ENCODE measurements at places on chromosomes 3 and 15. TPM values are rescaled to one million over a fixed set of nuclear protein-coding genes. Genes with fewer than 3 reads are reported as not detected.

DNA sequence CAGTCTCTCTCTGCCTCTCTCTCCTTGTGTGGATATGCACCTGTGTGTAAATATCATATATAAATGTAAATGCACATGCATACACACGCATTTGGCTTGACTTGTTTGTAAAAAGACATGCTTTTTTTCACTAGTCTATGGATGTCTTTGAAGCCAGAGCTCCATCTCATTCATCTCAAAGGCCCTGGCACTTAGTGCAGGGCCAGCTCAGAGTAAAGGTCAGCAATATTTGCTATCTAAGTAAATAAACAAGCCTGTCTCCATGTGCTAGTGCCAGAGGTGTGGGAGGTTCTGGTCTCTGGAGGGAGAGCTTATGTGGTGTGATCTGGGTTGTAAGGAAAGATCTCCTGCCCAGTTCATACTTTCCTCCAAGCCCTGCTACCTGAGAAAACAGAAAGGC is 5.6 kb downstream of the CLSTN2 start:
- H3K4me1 ChIP-seq, result no peaks in the 10 kb centered on the region
- H3K36me3 ChIP-seq, result no peaks in the 10 kb centered on the region
- H3K27ac ChIP-seq, result no peak overlapping the region
- peaks cover 28% of the 10 kb centered on the region for H3K27me3 ChIP-seq
- DNase-seq, result no peak
- no peak overlapping the region for H3K4me3 ChIP-seq

The CYP8B1 gene
- total RNA-seq, result not detected

DNA sequence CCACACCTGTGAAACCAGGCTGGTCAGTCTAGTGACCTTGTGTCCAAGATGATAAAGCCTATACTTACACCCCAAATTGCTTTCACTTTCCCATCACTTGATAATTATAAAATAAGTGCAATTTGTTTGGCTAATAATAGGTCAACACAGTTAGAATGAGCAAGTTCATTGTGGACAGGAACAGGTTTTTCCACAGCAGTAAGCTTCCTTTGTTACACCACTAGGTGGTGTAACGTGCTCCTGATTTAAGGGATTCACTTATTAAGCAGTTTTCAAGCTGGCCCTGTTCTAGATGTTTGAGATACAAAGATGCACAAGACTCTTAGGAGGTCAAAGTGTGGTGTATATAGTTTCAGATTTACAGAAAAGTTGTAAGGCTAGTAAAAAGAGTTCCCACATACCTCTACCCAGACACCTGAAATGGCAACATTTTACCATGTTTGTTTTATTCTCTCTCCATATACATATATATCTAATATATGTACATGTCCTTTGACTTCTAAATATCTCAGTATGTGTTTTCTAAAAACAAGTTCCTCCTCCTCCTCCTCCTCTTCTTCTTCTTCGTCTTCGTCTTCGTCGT is 6.8 kb upstream of the MFSD1 start:
- H3K4me3 ChIP-seq, result no peak overlapping the region
- peaks cover 21% of the 10 kb centered on the region for H3K27me3 ChIP-seq
- peaks cover 3% of the 10 kb centered on the region for H3K4me1 ChIP-seq
- H3K36me3 ChIP-seq, result no peaks in the 10 kb centered on the region
- H3K27ac ChIP-seq, result no peak overlapping the region

DNA sequence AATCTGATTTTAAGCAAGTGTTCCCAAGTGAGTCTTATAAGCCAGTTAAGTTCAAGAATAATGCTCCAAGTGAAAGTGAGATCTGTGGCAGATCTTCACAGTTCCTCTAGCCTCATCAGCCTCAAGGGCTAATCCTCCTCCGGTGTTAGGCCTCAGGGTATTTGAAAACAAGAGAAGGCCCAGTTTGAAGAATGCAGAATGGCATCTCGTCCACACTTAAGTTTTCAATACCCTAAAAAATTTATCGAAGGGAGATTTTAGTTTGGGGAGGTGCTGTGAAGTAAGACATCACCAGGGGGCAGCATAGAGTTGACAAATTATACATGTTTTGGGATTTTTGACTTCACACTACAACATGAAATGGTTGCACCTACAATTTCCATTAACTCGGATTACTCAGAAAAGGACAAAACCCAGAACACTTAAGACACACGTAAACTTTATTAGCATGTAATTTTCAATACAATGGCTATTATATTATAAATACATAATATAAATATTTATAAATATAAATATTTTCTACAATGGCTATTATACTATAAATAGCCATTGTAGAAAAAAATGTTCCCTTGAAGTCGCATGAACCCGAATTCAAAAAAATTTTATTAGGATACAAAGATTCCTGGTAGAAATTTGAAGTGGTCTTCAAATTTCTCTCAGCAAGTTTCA is 2.3 kb upstream of the TMEM266 start:
- no peak for DNase-seq
- H3K27ac ChIP-seq, result no peak overlapping the region
- no peaks in the 10 kb centered on the region for H3K36me3 ChIP-seq
- H3K4me3 ChIP-seq, result peak overlapping the region; percentile 27
- peaks cover 16% of the 10 kb centered on the region for H3K4me1 ChIP-seq

The ZMAT3 gene
- 21.9 TPM for total RNA-seq

GRCh38 chr3:133246773-133247172 is 153.1 kb upstream of the BFSP2 start:
- H3K4me1 ChIP-seq, result no peaks in the 10 kb centered on the region
- H3K36me3 ChIP-seq, result no peaks in the 10 kb centered on the region
- no peak for DNase-seq
- peaks cover 8% of the 10 kb centered on the region for H3K27me3 ChIP-seq

DNA sequence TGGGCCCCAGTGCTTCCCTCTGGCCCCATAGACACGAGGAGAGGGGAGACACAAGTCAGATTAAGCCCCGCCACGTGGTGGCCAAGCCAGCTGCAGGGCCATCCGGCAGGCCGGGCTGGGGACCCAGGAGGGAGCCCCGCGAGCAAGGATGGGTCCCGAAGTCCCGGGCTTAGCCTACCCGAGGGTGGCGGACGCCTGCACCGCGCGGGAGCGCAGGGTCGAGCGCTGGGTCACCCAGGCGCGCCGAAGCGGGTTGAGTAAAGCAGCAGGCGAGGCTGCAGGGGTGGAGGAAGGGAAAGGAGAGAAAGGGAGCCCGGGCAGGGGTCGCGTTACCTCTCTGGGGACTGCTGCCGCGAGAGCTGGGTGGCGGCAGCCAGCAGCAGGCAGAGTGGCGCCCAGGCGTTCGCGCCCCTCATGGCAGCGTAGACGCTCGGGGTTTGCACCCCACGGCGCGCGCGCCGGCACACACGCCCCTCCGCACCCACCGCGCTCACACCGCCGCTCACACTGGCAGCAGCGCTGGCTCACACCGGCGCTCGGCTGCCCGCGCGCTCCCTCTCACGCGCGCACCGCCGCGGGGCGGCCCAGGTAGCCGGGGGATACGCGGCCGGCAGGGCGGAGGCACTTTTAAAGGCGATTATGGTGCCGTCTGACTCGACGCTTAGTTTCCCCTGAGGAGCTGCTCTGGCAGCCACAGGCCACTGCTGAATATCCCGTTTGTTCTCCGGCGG is at the start of gene PCOLCE2:
TSS of gene PCOLCE2 (minus strand) at position 603 of the 731 bp plus-strand sequence. CDS start at position 416, 187 bp downstream.
- no peak within 1 kb of the TSS for H3K27ac ChIP-seq
- H3K36me3 ChIP-seq, result no peaks in the 10 kb centered on the region
- peak; percentile 51 for DNase-seq
- H3K4me3 ChIP-seq, result peak within 1 kb of the TSS; percentile 65
- peaks cover 5% of the 10 kb centered on the region for H3K4me1 ChIP-seq

- no peak overlapping the region for H3K27ac ChIP-seq
- H3K4me3 ChIP-seq, result no peak overlapping the region
- H3K36me3 ChIP-seq, result no peaks in the 10 kb centered on the region
- peaks cover 1% of the 10 kb centered on the region for H3K4me1 ChIP-seq
These were observed 142.4 kb upstream of the TMC3 start for GRCh38 chr15:81516461-81516860.

The WDR93 gene
- not detected for total RNA-seq

The PLA2G4D gene
- not detected for total RNA-seq

- no peak overlapping the region for H3K4me3 ChIP-seq
- DNase-seq, result no peak
- H3K36me3 ChIP-seq, result no peaks in the 10 kb centered on the region
- peaks cover 2% of the 10 kb centered on the region for H3K27me3 ChIP-seq
- H3K27ac ChIP-seq, result no peak overlapping the region
These were observed 336.8 kb downstream of the DIPK2A start for GRCh38 chr3:144308396-144308795.

The NCK1 gene
- 37.2 TPM for total RNA-seq

DNA sequence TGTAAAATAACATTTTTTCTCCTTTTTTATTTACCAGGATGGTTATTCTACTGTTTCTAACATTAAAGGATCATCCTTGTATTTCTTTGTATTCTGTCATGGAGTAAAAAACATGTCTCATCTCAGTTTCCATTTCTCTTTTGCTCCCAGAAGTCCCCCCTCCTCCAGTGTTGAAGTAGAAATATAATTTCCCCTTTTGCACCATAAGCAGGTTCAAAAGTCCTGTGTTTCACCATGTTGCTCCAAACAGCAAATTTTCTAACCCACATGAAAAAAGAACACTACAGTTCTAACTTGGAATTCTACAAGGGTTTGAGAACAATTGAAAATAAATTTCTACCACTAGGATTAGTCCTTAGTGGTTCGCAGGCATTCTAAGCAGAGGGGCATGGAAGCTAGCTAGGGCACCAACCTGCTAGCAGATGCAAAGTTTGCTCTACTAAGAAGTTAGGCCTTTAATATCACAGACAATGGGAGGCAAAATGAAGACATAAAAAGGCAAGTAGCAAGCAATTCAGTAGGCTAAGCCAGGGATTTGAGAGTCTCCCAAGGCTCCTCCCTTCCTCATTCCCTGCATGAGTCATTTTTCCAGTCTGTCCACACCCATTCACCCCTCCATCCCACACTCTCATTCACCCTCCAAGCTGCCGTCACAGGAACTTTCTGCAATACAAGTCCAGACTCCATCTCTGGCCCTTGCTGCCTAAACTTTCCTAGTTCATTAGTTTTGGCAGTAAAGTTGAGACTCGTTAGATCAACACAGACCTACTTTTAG is 2.3 kb upstream of the MBNL1 start:
- H3K4me3 ChIP-seq, result peak overlapping the region; percentile 99
- H3K27me3 ChIP-seq, result no peaks in the 10 kb centered on the region
- peak overlapping the region; percentile 93 for H3K27ac ChIP-seq
- H3K4me1 ChIP-seq, result peaks cover 52% of the 10 kb centered on the region
- no peak for DNase-seq

The SMC4 gene
- 189 TPM for total RNA-seq

The CLDN18 gene
- total RNA-seq, result not detected

The GOLGA8Q gene
- 13.1 TPM for total RNA-seq

GRCh38 chr3:188323067-188323842 is 169.3 kb downstream of the LPP start:
- DNase-seq, result no peak
- H3K4me3 ChIP-seq, result peak overlapping the region; percentile 60

- peaks cover 5% of the 10 kb centered on the region for H3K36me3 ChIP-seq
- H3K4me1 ChIP-seq, result no peaks in the 10 kb centered on the region
- H3K27ac ChIP-seq, result no peak overlapping the region
These were observed 31.1 kb upstream of the PPIB start for GRCh38 chr15:64193971-64194370.

The RPUSD3 gene
- total RNA-seq, result 46.3 TPM

The IQCF5 gene
- not detected for total RNA-seq

The MEGF11 gene
- total RNA-seq, result not detected

DNA sequence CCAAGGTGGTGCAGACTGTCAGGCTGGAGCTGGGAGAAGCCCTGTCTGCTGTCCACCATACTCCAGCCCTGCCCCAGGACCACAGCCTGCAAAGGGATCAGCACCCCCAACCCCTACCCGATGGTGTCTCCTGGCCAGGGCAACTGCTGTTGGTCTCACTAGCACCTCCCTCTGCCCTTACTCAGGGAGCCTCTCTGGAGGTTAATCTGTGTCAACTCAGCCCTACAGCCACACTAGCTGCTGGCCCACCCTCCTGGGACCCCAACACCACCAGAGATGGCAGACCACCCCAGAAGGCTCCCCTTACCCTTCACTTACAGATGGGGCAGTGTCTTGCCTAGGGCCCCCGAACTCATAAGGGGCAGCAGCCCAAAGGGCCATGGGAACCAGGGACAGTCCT is 65.2 kb downstream of the TLE3 start:
- H3K36me3 ChIP-seq, result no peaks in the 10 kb centered on the region
- H3K27me3 ChIP-seq, result peaks cover 6% of the 10 kb centered on the region
- peaks cover 2% of the 10 kb centered on the region for H3K4me1 ChIP-seq
- H3K27ac ChIP-seq, result no peak overlapping the region

DNA sequence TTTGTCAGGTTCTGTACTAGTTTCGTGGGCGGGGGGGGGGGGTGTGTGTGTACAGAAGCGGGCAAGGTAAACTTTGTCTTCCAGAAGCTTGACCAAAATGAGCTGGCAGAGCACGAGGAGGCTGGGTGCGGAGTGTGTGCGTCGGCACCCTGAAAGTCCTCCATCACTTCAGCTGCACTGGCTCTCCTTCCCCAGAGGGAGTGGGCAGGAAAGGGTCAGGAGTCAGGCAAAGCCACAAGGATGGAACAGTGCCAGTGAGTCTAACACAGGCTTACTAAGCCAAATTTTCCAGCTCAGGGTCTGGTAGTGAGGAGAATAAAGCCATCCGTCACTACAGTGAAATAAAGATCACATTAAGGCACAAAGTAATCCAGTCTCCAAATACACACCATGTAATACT is 11.9 kb upstream of the SH3GL3 start:
- H3K4me3 ChIP-seq, result no peak overlapping the region
- no peak for DNase-seq
- no peaks in the 10 kb centered on the region for H3K36me3 ChIP-seq
- no peak overlapping the region for H3K27ac ChIP-seq

- H3K27me3 ChIP-seq, result peaks cover 12% of the 10 kb centered on the region
- H3K4me3 ChIP-seq, result no peak overlapping the region
- DNase-seq, result no peak
- H3K27ac ChIP-seq, result no peak overlapping the region
- H3K36me3 ChIP-seq, result no peaks in the 10 kb centered on the region
These were observed 31.1 kb upstream of the IL16 start for GRCh38 chr15:81165535-81165934.

The TRIM42 gene
- total RNA-seq, result not detected

- no peaks in the 10 kb centered on the region for H3K4me1 ChIP-seq
- no peaks in the 10 kb centered on the region for H3K27me3 ChIP-seq
These were observed 45.1 kb upstream of the MAGI1 start for GRCh38 chr3:66083784-66084213.

DNA sequence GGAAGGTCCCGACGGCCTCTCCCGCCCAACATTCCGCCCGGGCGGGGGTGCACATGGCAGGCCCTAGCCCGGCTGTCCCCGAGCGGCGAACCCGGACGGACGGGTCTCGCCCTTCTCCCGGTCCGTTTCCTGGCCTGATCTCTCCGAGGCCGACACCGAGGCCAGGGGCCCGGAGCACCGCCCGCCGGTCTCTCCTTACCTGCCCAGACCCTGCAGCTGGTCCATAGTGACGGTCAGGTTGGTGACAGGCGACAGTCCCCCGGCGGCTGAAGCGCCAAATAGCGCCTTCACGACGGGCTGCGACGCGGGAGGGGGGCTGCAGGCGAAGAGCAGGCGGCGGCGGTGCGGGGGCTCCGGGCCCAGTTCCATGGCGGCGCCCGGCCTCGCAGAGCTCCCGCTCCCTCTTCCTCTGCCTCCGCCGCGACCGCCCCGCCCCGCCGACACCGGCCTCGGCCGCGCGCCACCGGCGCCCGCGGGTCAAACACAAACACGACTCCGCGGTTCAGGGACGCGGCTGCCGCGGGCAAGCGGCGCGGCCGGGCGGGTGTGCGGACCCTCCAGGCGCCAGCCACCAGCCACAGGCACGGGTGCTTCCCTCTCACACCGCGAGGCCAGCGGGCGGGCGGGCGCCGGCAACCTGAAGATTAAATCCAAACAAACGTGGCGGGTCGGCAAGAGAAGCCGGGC is 495 bp downstream of the CDC25A start:
- H3K27ac ChIP-seq, result peak overlapping the region; percentile 84
- peak overlapping the region; percentile 96 for H3K4me3 ChIP-seq
- H3K27me3 ChIP-seq, result no peaks in the 10 kb centered on the region
- peaks cover 28% of the 10 kb centered on the region for H3K36me3 ChIP-seq
- DNase-seq, result no peak

All from activated naive CD8-positive, alpha-beta T cell treated with anti-CD3 and anti-CD28 coated beads, Interleukin-2, amount 10 ng/mL, durations not matched to agents 7 days and 5 days (primary cell).